ENCODE measurements at places on chromosomes 13 and 19.
A peak's percentile ranks its signal among the peaks of the same experiment; 100 is the strongest.

DNA sequence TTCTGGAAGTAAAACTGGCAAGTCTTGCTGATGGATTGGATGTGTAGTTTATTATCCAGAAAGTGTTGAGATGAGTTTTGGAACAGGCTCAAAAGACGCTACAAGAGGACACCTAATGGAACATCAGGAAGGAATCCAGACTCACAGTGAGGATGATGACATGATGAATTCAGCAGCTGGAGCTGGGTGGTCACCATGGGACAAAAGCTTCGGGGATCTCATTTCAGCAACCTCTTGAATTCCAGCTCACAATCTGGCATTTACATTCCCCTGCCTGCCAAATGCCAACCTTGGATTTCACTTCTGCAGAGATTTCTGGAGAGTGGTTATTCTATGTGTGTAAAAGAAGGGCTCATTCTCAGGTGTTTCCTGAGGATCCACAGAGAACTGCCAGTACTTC, 288.0 kb upstream of the TMTC4 start:
- DNase-seq: no peak

- DNase-seq: no peak
These were observed 17.8 kb downstream of the BIVM start for GRCh38 chr13:102816708-102817107.

- DNase-seq: no peak
These were observed 80.5 kb downstream of the COL4A2 start for GRCh38 chr13:110387451-110388107.

DNA sequence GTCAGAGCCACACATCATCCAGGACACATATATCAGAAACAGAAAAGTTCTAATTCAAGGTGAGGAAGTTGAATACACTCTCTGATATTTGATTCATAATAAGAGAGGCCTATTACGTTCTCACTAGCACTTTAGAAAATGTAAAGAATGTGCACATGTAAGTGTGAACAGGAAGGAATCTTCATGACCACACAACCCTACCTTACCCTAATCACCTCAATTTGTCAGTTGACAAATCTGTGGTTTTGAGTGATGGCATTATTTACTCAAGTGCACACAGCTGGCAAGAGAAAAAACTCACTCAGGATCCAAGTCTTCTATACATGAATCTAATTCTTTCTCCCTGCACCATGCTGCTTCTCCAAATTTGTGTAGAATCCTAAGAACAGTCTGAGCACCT, 445.8 kb downstream of the SUCLA2 start:
- DNase-seq: no peak

- DNase-seq: no peak
These were observed 22.3 kb downstream of the CRYL1 start for GRCh38 chr13:20503088-20504083.

GRCh38 chr13:94419925-94420305, 59.6 kb downstream of the DCT start:
- DNase-seq: no peak

- DNase-seq: no peak
These were observed 242.8 kb downstream of the ENOX1 start for GRCh38 chr13:43544011-43544410.

DNA sequence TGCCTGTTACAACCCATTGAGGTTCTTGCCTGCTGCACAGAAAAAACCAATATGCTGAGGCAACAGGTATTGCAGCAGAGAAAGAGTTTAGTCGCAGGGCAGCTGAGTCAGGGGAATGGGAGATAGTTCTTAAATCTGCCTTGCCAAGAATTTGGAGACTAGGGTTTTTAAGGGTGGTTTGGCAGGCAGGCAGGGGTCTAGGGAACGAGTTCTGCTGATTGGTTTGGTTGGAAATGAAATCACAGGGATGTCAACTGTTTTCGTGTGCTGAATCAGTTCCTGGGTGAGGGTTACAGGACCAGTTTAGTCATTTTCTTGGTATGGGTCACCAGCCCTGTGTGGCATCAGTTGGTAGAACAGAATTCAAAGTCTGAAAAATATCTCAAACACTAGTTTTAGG, 36.6 kb downstream of the PDS5B start:
- peak; percentile 12 for DNase-seq

- DNase-seq: no peak
These were observed 168.7 kb downstream of the KDM4B start for GRCh38 chr19:5137571-5138124.

GRCh38 chr13:39106216-39107005, 68.2 kb downstream of the NHLRC3 start:
- DNase-seq: no peak

DNA sequence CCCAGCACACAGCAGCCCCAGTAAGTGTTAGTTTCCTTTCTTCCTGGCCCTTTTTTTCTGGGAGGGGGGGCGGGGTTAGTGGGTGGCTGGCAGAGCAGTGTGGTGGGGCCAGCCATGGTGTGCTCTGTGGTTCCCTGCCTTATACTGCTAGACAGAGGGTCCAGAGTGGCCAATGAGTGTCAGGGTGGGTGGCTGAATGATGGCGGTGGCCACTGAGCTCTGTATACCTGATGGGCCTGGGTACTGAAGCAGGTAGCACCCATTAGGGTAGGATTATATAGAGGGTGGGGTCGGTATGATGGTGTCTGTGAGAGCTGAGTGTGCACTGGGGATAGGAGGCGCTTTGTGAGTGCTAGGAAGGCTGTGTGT, 13.8 kb downstream of the CIC start:
- DNase-seq: no peak

- DNase-seq: no peak
These were observed at the start of gene RNF17 for GRCh38 chr13:24763596-24764275. TSS of gene RNF17 (plus strand) at chr13:24764169. CDS start at chr13:24764204, 35 bp downstream.

GRCh38 chr13:29583073-29583785, 12.3 kb downstream of the SLC7A1 start:
- DNase-seq: no peak

DNA sequence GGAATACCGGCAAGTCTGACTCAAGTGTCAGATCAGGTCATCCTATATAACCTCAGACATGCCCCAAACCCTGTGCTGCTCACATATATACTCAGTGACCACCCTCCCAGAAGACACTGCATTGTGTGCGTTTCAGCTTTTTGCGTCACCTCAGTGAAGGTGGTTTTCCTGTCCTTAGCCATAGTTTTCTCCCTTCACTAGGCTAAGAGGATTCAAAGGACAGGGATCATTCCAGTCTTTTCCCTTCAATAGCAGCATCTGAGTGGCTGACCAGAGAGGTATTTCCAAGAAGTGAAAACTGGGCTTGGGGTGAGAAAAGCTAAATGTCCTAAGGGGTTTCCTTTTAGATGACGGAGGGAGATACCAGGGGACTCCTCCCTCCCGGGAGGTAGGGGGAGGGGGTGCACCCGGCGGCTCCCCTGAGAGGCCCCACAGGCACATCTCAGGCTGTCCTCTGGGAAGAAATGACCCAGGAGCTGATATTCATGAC, 12.7 kb upstream of the OR10H1 start:
- DNase-seq: no peak

- no peak for DNase-seq
These were observed 16.2 kb downstream of the CERS1 start for GRCh38 chr19:18879579-18880373.

DNA sequence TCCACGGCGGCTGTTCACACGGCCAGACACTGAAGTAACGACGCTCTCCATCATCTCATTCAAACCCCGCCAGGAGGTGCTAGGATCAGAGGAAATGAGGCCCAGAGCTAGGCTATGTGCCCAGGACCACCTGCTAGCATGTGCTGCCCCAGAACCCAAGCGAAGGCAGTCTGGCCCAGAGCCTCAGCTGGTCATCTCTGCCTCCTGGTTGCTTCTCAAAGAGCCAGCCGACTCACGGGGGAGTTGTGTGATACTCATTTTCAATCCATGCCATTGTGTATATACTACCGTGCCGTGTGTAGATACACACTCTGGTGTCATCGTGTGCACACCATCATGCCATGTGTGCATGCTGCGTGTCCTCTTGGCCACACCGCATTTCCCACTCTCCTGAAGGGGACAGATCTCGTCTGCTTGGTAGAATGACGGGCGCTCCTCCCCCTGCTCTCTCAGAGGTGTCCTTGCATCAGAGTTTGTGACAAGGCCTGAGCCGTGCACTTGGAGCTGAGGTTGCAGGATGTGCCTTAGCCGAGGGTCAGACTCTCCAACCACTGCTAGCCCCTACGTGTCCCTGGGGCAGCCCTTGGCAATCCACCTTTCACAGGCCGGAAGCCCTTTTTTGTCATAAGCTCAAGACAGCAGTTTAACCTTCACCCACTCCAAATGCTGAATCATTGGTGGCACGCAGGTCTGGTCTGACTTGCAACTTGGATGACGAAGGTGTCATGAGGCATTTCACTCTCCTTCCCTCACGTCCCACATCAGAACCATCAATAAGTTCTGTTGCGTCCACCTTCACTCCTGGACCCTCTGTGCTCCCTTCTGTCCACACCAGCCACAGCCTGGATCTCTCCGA, 130.4 kb downstream of the CRYL1 start:
- no peak for DNase-seq

DNA sequence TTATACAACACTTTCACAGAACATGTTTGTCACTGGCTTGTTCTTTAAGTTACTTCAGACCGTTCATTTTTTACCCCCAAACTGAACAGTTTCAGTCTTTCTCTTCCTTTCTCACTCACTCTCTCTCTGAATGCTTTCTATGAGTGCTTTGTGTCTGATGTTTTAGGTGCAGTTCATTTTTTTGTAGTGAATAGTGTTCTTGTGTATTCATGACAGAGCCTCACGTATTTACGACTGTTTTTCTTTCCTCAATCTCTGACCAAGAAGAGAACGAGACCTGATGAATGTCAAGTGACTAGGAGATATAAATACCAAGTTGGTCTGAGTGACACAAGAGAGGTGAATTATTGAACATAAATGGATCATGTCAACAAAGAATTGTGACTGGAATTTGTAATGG, 1525.0 kb upstream of the MIR17HG start:
- no peak for DNase-seq

GRCh38 chr13:30510091-30510490, 44.4 kb upstream of the HMGB1 start:
- no peak for DNase-seq

- no peak for DNase-seq
These were observed 1565.5 kb downstream of the UQCRFS1 start for GRCh38 chr19:27647423-27647822.

- no peak for DNase-seq
These were observed 127.6 kb downstream of the URI1 start for GRCh38 chr19:30069535-30070197.
